ENCODE measurements at places on chromosomes 5 and 9. TPM values are rescaled to one million over a fixed set of nuclear protein-coding genes. Genes with fewer than 3 reads are reported as not detected.

DNA sequence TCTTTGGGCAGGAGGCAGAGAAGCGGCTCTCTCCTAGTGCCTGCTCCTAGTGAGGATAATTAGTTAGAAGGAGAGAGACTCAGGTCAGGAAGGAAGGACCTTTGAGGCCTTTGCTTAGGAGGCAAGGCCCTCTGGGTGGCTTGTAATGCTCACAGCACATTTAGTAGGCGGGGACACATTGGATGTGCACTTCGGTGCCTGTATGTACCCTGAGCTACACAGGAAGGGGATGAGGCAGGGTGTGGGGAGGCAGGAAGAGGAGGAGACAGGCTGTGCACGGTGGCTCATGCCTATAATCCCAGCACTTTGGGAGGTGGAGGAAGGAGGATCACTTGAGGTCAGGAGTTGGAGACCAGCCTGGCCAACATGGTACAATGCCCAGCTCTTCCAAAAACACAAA lies 7.2 kb upstream of the LCN2 start:
- no peak overlapping the region for H3K27ac ChIP-seq
- no peaks in the 10 kb centered on the region for H3K27me3 ChIP-seq
- H3K36me3 ChIP-seq, result no peaks in the 10 kb centered on the region
- no peak overlapping the region for H3K4me3 ChIP-seq
- H3K4me1 ChIP-seq, result no peaks in the 10 kb centered on the region

GRCh38 chr9:93597142-93597706 lies 20.8 kb downstream of the PHF2 start:
- H3K36me3 ChIP-seq, result no peaks in the 10 kb centered on the region
- no peaks in the 10 kb centered on the region for H3K27me3 ChIP-seq
- no peak overlapping the region for H3K27ac ChIP-seq
- no peak for DNase-seq

DNA sequence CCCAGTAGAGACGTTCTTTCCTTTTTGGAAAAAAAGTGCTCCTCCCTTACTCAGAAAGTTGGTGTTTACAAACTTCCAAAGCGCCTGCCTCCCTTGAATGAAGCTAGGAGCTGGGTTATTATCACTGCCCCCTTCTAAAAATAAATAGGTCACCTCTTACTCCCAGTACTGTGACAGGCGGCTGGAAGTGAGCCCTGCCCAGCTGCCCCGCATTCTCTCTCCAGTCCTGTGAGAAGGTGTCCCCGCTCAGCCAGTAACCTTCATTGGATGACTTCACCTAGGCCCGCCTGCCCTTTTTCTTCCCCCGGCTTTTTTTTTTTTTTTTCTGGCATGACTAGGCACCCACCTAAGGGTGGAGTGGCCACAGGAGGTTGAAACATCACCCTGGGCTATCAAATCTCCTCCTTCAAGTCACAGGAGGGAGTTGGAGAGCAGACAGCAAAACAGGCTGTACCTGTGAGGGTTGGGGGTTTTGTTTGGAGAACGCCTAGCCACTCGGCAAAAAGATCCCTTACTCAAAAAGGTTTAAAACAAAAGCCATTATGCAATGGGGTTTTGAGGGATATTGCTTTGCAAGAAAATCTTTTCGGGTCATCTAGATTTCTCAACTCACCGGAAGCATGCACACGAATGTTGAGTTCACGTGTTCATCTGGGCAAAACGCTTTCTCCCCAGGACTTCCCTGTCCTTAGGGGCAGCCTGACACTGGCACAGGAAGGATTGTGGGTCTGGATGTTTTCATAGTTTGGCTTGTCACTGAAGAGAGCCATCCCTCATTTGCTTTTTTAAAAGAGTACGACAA lies 43.3 kb upstream of the ZNF622 start:
- peak overlapping the region; percentile 56 for H3K4me3 ChIP-seq
- no peaks in the 10 kb centered on the region for H3K36me3 ChIP-seq
- peak; percentile 91 for DNase-seq
- no peaks in the 10 kb centered on the region for H3K27me3 ChIP-seq
- peak overlapping the region; percentile 94 for H3K27ac ChIP-seq

DNA sequence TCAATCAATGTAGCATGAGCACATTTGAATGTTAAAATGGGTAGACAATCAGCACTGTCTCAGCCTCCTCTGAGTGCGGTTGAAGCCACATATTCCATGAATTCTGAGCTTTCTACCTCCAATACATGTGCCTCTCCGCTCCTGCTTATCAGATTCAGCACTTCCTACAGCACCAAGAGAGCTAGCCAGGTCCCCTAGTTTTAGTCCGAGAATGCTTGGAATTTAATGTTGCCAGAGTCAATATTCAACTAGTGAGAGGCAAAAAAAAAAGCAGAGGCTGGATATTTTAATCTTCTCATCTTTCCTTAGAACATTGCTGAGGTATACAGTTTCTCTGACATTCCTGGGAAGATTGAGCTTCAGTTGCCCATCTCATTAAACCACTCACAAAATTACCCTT lies 1979.1 kb upstream of the CDH9 start:
- no peak for DNase-seq
- H3K4me3 ChIP-seq, result no peak overlapping the region
- H3K36me3 ChIP-seq, result no peaks in the 10 kb centered on the region
- no peak overlapping the region for H3K27ac ChIP-seq
- H3K27me3 ChIP-seq, result no peaks in the 10 kb centered on the region

GRCh38 chr9:118367383-118367782 lies 663.2 kb downstream of the TLR4 start:
- H3K4me3 ChIP-seq, result no peak overlapping the region
- H3K4me1 ChIP-seq, result no peaks in the 10 kb centered on the region
- no peaks in the 10 kb centered on the region for H3K27me3 ChIP-seq
- no peak for DNase-seq
- H3K36me3 ChIP-seq, result no peaks in the 10 kb centered on the region
- no peak overlapping the region for H3K27ac ChIP-seq

GRCh38 chr5:170278611-170279458 lies 18.7 kb downstream of the LCP2 start:
- no peaks in the 10 kb centered on the region for H3K36me3 ChIP-seq
- no peak overlapping the region for H3K27ac ChIP-seq
- H3K4me1 ChIP-seq, result peaks cover 4% of the 10 kb centered on the region
- H3K27me3 ChIP-seq, result no peaks in the 10 kb centered on the region
- no peak for DNase-seq
- H3K4me3 ChIP-seq, result no peak overlapping the region

DNA sequence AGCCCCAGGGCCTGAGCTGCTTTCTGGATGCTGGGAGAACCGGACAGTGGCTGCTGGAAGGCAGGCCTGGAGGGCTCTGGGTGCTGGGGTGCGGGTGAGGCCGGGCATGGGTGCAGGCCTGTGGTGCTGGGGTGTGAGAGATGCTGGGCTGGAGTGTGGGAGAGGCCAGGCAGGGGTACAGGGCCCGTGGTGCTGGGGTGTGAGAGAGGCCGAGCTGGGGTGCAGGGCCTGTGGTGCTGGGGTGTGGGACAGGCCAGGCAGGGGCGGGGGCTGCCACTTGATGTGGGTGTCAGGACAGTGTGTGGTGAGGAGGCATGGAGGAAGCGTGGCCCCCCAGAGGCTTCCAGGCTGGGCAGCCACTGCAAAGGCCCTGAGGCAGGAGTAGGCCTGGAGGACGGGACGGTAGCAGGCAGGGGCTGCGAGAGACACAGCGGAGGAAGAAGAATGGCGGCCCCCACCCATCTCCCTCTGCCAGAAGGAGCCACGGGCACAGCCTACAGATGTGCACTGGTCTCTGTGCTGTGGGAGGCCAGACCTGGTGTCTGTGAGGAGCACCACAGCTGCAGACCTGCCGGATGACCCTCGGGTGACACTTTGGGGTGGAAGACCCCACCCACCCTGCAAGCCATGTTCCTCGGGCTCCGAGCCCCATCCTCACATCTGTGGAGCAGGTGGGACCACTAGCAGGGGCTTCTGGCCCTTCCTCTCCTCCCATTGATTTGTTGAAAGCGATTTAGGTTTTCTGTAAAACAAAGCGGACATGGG lies 9.3 kb downstream of the NKD2 start:
- DNase-seq, result peak; percentile 16
- H3K36me3 ChIP-seq, result no peaks in the 10 kb centered on the region
- no peak overlapping the region for H3K4me3 ChIP-seq
- H3K27me3 ChIP-seq, result no peaks in the 10 kb centered on the region
- H3K4me1 ChIP-seq, result no peaks in the 10 kb centered on the region

GRCh38 chr9:18770131-18770908 lies 262.7 kb downstream of the SAXO1 start:
- DNase-seq, result no peak
- H3K27me3 ChIP-seq, result no peaks in the 10 kb centered on the region
- H3K4me3 ChIP-seq, result no peak overlapping the region
- no peak overlapping the region for H3K27ac ChIP-seq
- no peaks in the 10 kb centered on the region for H3K36me3 ChIP-seq

- DNase-seq, result no peak
- no peaks in the 10 kb centered on the region for H3K36me3 ChIP-seq
- no peaks in the 10 kb centered on the region for H3K4me1 ChIP-seq
- H3K27me3 ChIP-seq, result no peaks in the 10 kb centered on the region
Observed at GRCh38 chr5:94932259-94932658, 313.8 kb downstream of the SLF1 start.

DNA sequence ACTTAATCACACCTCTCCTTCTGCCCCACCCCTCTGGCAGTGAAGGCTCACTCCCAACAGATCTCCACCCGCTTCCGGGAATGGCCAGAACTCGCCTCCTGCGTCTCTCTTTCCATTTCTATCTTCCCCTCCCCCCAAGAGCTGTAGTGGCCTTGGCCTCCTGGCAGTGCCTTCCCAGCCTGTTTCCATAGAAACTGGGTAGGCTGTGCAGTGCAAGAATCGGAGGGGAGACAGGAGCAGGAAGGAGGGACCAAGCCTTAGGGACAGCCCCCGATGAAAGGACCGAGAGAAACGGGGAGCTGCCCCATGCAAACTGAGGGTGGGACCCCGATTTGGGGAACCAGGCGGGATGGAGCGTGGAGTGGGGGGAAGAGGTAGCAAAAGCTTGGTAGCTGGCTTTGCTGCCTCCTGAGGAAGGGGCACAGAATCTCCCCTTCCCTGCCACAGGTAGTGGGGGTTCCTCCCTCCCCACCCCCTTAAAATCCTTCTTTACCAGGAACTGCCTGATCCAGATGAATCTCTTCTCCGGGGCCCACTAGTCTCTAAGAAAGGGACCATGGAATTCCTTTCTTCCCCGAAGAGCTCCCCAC lies 4.5 kb upstream of the PCDH1 start:
- H3K27me3 ChIP-seq, result no peaks in the 10 kb centered on the region
- no peak for DNase-seq
- H3K4me1 ChIP-seq, result no peaks in the 10 kb centered on the region
- no peak overlapping the region for H3K27ac ChIP-seq
- H3K36me3 ChIP-seq, result no peaks in the 10 kb centered on the region

DNA sequence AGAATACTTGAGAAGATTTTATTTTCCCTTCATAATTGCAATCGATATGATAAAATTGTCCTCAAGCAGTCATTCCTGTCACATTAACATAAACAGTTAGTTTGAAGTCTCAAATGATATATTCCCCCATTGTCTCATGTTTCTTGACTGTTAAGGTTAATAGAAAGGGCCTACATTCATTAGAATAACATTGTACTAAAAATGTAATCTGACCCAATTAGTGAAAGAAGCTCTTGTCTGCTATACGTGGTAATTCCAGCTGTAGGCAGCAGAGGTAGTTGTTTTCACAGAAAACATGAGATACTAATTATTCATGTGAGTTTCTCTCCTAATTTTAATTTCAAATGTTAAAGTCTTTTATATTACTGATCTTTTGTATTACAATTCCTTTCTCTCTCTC lies 25.9 kb upstream of the AP3B1 start:
- no peak overlapping the region for H3K27ac ChIP-seq
- no peaks in the 10 kb centered on the region for H3K4me1 ChIP-seq
- DNase-seq, result no peak
- no peaks in the 10 kb centered on the region for H3K36me3 ChIP-seq
- H3K4me3 ChIP-seq, result no peak overlapping the region

DNA sequence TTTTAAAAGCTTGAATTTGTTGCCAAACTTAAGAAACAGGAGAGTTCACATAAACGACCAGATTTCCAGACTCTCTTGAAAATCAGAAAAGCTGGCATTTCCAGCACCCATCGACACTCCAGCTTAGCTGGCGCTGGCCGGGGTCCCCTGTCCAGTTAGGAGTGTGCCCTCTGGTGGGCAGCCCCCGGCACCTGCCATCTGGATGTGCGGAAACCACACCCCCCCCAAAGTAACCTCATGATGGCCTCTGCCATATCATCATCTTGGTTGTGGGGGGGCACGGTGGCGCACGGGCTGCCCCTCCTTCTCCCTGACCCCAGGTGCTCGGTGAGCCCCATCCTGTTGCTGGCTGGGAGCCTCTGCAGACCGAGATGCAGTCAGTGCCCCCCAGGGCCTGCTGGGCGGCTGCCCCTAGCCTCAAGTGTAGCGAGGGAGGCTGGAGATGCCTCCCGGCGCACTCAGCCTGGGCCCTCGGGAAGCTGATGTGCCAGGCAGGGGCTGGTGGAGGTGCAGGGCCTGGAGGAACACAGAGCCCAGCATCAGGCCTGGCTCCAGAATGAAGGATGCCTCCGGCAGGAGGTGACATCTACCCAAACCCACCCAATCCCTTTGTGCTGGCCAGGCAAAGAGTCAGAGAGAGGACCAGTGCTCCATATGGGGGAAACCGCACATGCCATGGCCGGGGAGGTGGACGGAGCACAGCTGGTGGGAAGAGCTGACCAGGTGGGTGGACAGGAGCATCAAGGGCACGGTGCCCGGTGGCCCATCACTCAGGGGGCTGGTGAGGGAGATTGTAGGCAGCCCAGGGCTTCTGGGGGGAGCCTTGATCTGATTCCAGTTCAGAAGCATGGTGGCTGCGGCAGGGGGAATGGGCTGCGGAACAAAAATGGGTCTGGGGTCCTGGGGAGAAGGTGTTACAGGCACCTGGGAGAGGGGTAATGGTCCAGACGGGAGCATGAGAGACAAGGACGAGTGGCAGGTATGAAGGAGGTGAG lies 70.6 kb downstream of the ADAMTS2 start:
- no peak overlapping the region for H3K27ac ChIP-seq

- H3K36me3 ChIP-seq, result no peaks in the 10 kb centered on the region
- no peaks in the 10 kb centered on the region for H3K27me3 ChIP-seq
- no peak overlapping the region for H3K4me3 ChIP-seq
Observed at GRCh38 chr9:90078988-90079421, 474.2 kb downstream of the GADD45G start.

GRCh38 chr9:107954312-107954711 lies 464.7 kb upstream of the KLF4 start:
- H3K36me3 ChIP-seq, result no peaks in the 10 kb centered on the region
- no peak for DNase-seq
- peaks cover 5% of the 10 kb centered on the region for H3K4me1 ChIP-seq
- no peak overlapping the region for H3K27ac ChIP-seq
- H3K27me3 ChIP-seq, result no peaks in the 10 kb centered on the region
- no peak overlapping the region for H3K4me3 ChIP-seq

GRCh38 chr5:56269216-56269927 lies 36.2 kb upstream of the ANKRD55 start:
- H3K4me3 ChIP-seq, result no peak overlapping the region
- no peaks in the 10 kb centered on the region for H3K27me3 ChIP-seq
- H3K27ac ChIP-seq, result no peak overlapping the region
- no peaks in the 10 kb centered on the region for H3K4me1 ChIP-seq
- H3K36me3 ChIP-seq, result no peaks in the 10 kb centered on the region

GRCh38 chr9:117491491-117491890 lies 76.6 kb upstream of the ASTN2 start:
- peaks cover 56% of the 10 kb centered on the region for H3K4me1 ChIP-seq
- peak; percentile 90 for DNase-seq
- no peaks in the 10 kb centered on the region for H3K27me3 ChIP-seq
- no peaks in the 10 kb centered on the region for H3K36me3 ChIP-seq
- H3K27ac ChIP-seq, result peak overlapping the region; percentile 81
- H3K4me3 ChIP-seq, result no peak overlapping the region

The GABRA1 gene
- total RNA-seq, result not detected

The BTNL3 gene
- total RNA-seq, result not detected

The ABL1 gene
- 17.0 TPM for total RNA-seq

The ZFP37 gene
- total RNA-seq, result 0.37 TPM

The ANXA2R gene
- total RNA-seq, result 0.43 TPM

The CMBL gene
- total RNA-seq, result 29.4 TPM

The NUTM2G gene
- total RNA-seq, result not detected

The HTR1A gene
- total RNA-seq, result not detected

The PAEP gene
- not detected for total RNA-seq

The KCNT1 gene
- not detected for total RNA-seq

The LRRC19 gene
- total RNA-seq, result 1.0 TPM
